PC-3 (cell line): ENCODE measurements at places on chromosomes 11 and 22. TPM values are rescaled to one million over a fixed set of nuclear protein-coding genes. Genes with fewer than 3 reads are reported as not detected.

OR2AT4 gene
- total RNA-seq = not detected in 2 replicates

MADD gene
- total RNA-seq = 23.1 and 26.4 TPM in 2 replicates

GGTLC2 gene
- not detected in 2 replicates for total RNA-seq

GGT1 gene
- 2.2 and 3.7 TPM in 2 replicates for total RNA-seq

PTS gene
- 53.0 and 77.4 TPM in 2 replicates for total RNA-seq

SLC1A2 gene
- 0.18 TPM in 1 of 2 replicates, not detected in the other for total RNA-seq

MAJIN gene
- total RNA-seq = not detected in 2 replicates

SUSD2 gene
- 1.3 and 1.6 TPM in 2 replicates for total RNA-seq

CELSR1 gene
- 14.2 and 19.3 TPM in 2 replicates for total RNA-seq

ARRB1 gene
- 15.7 and 19.1 TPM in 2 replicates for total RNA-seq

OR52I1 gene
- not detected in 2 replicates for total RNA-seq

FGF19 gene
- total RNA-seq = not detected in 2 replicates

MMP8 gene
- total RNA-seq = not detected in 2 replicates

ART5 gene
- total RNA-seq = not detected in 2 replicates

TCN1 gene
- 7.4 and 14.8 TPM in 2 replicates for total RNA-seq

PKDREJ gene
- total RNA-seq = not detected in 2 replicates

OR5B21 gene
- not detected in 2 replicates for total RNA-seq

TTC12 gene
- total RNA-seq = 13.1 and 20.9 TPM in 2 replicates

THRSP gene
- total RNA-seq = not detected in 2 replicates

TUT1 gene
- total RNA-seq = 17.8 and 20.6 TPM in 2 replicates

MAPK12 gene
- total RNA-seq = 22.4 and 22.5 TPM in 2 replicates

TRPM5 gene
- 0.06 TPM in 1 of 2 replicates, not detected in the other for total RNA-seq

SPDYC gene
- not detected in 2 replicates for total RNA-seq

LRRC56 gene
- 1.0 and 1.5 TPM in 2 replicates for total RNA-seq

UBASH3B gene
- 148 and 178 TPM in 2 replicates for total RNA-seq

DLG2 gene
- 0.58 and 4.3 TPM in 2 replicates for total RNA-seq

TMEM45B gene
- 24.0 and 30.4 TPM in 2 replicates for total RNA-seq

TEX12 gene
- total RNA-seq = 0.69 TPM in 1 of 2 replicates, not detected in the other

KCNJ11 gene
- total RNA-seq = 0.98 and 1.8 TPM in 2 replicates

CUL5 gene
- 32.1 and 37.0 TPM in 2 replicates for total RNA-seq

INS gene
- not detected in 2 replicates for total RNA-seq

LRRC4C gene
- not detected in 2 replicates for total RNA-seq

F2 gene
- not detected in 2 replicates for total RNA-seq

NAALADL1 gene
- total RNA-seq = 0.47 TPM in 1 of 2 replicates, not detected in the other

LDLRAD3 gene
- 15.3 and 15.6 TPM in 2 replicates for total RNA-seq

B3GAT1 gene
- total RNA-seq = not detected in 2 replicates

SLC6A5 gene
- not detected in 2 replicates for total RNA-seq

FGF3 gene
- total RNA-seq = not detected in 2 replicates

COPB1 gene
- 74.1 and 94.8 TPM in 2 replicates for total RNA-seq

RBMXL2 gene
- total RNA-seq = 0.15 TPM in 1 of 2 replicates, not detected in the other

ZNF214 gene
- 0.58 and 1.4 TPM in 2 replicates for total RNA-seq

CECR2 gene
- total RNA-seq = not detected in 2 replicates

ESAM gene
- 10.4 and 10.8 TPM in 2 replicates for total RNA-seq
